ENCODE measurements at places on chromosomes 6 and 20.

- no peak for DNase-seq
Observed at GRCh38 chr6:128290221-128290620, 230.2 kb downstream of the PTPRK start.

DNA sequence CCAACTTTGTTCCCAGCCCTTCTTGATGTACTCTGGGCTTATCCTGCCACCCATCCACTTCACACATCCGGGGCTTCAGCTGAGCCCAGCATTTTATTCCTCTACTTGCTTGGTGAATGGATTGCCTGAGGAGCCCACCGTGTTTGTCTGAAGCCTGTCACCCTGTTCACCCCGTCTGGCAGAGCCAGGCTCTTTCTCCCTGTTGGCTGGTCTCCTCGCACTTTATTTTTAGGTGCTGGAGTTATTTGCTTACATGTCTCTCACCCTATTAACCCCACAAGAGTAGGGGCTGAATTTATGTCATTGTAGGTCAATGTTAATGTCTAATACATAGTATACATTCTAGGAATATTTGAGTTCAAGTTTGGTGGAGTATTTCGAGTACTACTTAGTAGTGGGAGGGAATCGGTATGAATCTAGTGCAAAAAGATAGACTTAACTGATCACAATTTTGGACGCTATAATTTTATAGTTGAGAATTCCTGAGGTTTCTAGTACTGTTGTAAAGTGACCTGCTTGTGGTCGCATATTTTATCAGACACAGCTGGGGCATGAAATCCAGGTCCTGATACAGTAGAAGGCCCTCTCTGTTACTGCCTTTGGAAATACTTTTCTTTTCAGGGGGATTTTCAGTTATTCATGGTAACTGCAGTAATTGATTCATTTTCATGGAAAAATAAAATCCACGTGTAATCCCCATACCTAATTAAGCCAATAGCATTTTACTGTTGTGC, 10.8 kb downstream of the JARID2 start:
- no peak for DNase-seq

DNA sequence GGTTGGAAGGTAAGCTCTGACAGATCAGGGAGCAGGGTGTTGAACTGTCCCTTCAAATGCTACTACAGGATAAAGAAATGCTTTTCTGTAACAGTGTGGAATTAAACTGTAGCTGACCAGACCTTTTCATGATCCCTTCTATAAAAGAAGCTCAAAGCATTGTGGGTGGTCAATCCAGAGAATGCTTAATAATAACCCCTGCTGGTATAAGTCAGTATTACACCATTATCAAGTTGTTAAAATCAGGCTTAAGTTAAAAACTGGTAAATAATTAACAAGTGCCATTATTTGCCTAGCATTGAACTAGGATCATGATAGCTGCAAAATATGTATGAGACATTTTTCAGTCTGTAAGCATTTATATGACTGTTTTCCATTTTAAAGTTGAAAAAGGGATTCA, 468.9 kb downstream of the PKHD1 start:
- DNase-seq = no peak

GRCh38 chr6:75880305-75880704, 131.3 kb downstream of the MYO6 start:
- no peak for DNase-seq

DNA sequence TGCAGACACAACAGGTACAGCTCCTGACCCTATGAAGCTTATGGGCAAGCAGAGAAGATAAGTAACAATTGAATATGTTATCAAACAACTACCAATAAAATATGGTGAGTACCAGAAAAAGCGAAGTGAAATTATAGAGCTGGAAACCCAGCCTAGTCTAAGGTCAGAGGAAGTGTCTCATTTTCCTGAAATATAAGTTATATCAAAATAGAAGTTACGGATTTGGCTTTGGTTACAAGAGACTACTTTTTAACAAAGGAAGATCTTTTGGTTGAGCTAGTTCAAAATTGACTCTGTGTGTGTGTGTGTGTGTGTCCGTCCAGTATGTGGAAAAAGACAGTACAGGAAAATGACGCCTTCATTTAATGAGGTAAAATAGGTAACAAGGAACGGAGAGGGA, 8.9 kb downstream of the STX11 start:
- DNase-seq = peak; percentile 26
